ENCODE measurements at places on chromosomes 7 and 10. TPM values are rescaled to one million over a fixed set of nuclear protein-coding genes. Genes with fewer than 3 reads are reported as not detected.

DNA sequence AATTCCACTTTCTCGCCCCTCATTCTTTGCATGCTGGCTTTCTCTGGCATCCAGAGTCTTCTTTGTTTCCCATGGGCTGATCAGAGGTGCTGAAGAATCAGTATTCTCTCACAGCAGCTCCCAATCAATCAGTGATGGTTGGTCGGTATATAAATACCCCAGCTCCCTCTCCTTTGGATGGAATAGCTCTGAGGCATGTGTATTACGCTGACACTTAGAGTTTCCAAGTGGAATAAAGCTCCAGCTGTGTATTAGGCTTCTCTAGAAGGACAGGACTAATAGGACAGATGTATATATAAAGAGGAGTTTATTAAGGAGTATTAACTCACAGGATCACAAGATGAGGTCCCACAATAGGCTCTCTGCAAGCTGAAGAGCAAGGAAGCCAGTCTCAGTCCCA lies 218.3 kb upstream of the GRB10 start:
- H3K27me3 ChIP-seq: no peaks in the 10 kb centered on the region
- H3K36me3 ChIP-seq: no peaks in the 10 kb centered on the region
- no peaks in the 10 kb centered on the region for H3K4me1 ChIP-seq
- DNase-seq: no peak

DNA sequence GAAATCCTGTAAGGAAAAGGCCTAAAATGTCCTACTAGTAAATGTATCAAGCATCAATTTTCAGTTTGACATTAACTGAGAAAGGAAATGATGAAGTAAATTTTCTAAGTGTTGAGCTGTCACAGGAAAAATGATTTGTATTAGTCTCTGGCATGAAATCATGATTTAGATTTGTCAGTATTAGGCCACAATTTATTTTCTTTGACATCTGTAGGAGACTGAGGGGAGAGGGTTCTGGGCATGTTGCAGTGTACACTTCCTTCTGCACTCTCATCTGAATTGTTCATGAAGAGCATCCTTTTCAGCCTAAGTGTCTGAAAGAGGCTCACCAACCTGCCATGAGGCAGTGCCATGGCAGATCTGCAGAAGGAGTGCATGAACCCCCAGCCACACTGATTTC lies 15.9 kb downstream of the ADRB1 start:
- H3K36me3 ChIP-seq: no peaks in the 10 kb centered on the region
- no peak overlapping the region for H3K27ac ChIP-seq
- peaks cover 21% of the 10 kb centered on the region for H3K4me1 ChIP-seq
- no peaks in the 10 kb centered on the region for H3K27me3 ChIP-seq
- no peak for DNase-seq

DNA sequence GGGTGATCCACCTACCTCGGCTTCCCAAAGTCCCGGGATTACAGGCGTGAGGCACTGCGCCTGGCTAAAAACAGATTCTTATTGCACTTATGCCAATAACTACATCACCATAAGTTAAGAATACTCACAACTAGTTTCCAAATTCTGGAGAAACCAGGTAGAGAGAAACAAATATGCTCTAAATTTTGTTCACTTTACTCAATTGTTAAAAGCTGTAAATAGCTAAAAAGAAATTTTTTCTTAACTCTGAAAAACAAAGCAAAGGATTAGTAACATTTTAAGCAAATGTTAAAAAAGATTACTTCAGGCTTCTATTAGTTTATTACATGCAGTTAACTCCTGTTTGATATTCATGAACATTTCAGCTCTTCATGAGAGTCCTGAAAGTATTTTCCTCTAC lies 28.3 kb upstream of the ZMIZ2 start:
- no peak for DNase-seq
- no peak overlapping the region for H3K4me3 ChIP-seq
- no peaks in the 10 kb centered on the region for H3K27me3 ChIP-seq

GRCh38 chr7:108227366-108227765 lies 97.2 kb upstream of the LAMB4 start:
- no peak for DNase-seq
- no peaks in the 10 kb centered on the region for H3K27me3 ChIP-seq
- no peak overlapping the region for H3K27ac ChIP-seq

DNA sequence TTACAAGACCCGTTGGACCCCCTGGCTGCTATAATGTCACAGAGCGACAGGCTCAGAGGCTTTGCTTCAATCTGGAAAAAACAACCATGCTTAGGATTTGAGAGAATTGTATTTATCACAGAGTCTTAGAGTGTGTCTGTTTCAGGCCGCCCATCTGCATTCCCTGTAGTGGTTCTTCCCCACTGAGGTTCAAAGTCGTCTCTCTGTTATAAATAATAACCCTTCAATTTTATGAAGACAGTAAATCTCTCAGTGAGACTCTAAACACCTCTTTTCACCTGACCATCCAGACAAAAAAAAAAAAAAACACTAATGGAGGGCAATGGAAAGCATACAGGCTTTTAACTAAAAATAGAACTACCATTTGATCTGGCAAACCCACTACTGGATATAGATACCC lies 565.4 kb upstream of the AUTS2 start:
- DNase-seq: no peak
- no peaks in the 10 kb centered on the region for H3K36me3 ChIP-seq
- no peak overlapping the region for H3K27ac ChIP-seq

GRCh38 chr7:35498416-35498815 lies 196.5 kb downstream of the HERPUD2 start:
- no peaks in the 10 kb centered on the region for H3K36me3 ChIP-seq
- H3K27ac ChIP-seq: no peak overlapping the region
- no peaks in the 10 kb centered on the region for H3K27me3 ChIP-seq

The FBXO24 gene
- total RNA-seq: 0.47 TPM

The OR6B1 gene
- total RNA-seq: not detected

The NRP1 gene
- total RNA-seq: 22.9 TPM

The C10orf67 gene
- total RNA-seq: 1.5 TPM
